ENCODE measurements at places on chromosomes 2 and 18. TPM values are rescaled to one million over a fixed set of nuclear protein-coding genes. Genes with fewer than 3 reads are reported as not detected.

COMMD1 gene
- 34.1 TPM for total RNA-seq

DNA sequence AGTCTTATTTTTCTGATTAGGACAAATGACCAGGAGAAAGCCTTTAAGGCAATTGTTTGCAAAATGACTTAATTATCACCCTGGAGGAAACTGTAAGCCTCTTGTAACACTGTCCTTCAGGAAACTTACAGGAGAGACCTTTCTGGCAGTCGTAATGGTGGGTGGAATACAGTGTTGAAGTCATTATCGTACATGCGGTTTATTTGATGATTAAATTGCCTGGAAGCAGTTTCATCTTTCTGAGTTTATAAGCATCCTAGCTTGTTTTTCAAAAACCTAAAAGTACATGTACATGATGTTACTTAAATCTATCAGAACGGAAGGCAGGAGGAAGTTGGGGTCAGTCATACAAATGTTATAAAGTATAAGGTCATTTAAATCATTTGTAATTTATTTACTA lies 86.2 kb upstream of the RAB27B start:
- H3K4me3 ChIP-seq, result no peak overlapping the region
- no peak for DNase-seq
- H3K36me3 ChIP-seq, result no peaks in the 10 kb centered on the region
- no peaks in the 10 kb centered on the region for H3K4me1 ChIP-seq

GATA6 gene
- total RNA-seq, result 29.9 TPM

GRCh38 chr2:173359231-173359630 lies 4.6 kb downstream of the CDCA7 start:
- no peak overlapping the region for H3K27ac ChIP-seq
- DNase-seq, result no peak
- H3K4me1 ChIP-seq, result peaks cover 24% of the 10 kb centered on the region
- peaks cover 50% of the 10 kb centered on the region for H3K27me3 ChIP-seq

GRCh38 chr18:51739044-51739666 lies 541.7 kb upstream of the MEX3C start:
- no peaks in the 10 kb centered on the region for H3K4me1 ChIP-seq

TMEM185B gene
- total RNA-seq, result 24.3 TPM

- no peaks in the 10 kb centered on the region for H3K36me3 ChIP-seq
- H3K4me3 ChIP-seq, result no peak overlapping the region
- DNase-seq, result no peak
- H3K27me3 ChIP-seq, result no peaks in the 10 kb centered on the region
- H3K27ac ChIP-seq, result no peak overlapping the region
- no peaks in the 10 kb centered on the region for H3K4me1 ChIP-seq
These were observed 38.9 kb upstream of the RALBP1 start for GRCh38 chr18:9436206-9436929.

DNA sequence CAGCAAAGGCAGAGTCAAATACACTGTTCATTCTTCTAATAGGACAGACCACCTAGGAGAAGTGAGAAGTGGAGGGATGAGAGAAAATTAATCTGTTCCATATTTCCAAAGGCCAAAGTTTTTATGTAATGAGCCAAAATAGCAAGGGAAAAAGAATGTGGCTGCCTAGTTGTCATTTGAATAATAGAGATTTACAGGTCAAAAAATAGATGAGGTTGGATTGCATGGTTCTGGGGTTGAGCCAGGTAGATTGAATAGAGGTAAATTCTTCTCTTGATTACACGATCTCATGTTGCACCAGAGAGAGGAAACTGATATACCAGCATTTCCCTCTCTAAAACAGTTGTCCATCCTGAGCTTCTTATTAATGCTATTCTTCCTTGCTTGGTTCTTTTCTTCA lies 325.8 kb downstream of the CCDC178 start:
- H3K4me1 ChIP-seq, result no peaks in the 10 kb centered on the region
- no peak overlapping the region for H3K27ac ChIP-seq
- no peak for DNase-seq
- no peaks in the 10 kb centered on the region for H3K27me3 ChIP-seq
- H3K4me3 ChIP-seq, result no peak overlapping the region

GRCh38 chr2:114442510-114442909 lies at the start of gene DPP10:
DPP10 (plus strand) TSS chr2:114442641.
- DNase-seq, result no peak
- no peaks in the 10 kb centered on the region for H3K27me3 ChIP-seq
- H3K36me3 ChIP-seq, result no peaks in the 10 kb centered on the region

DNA sequence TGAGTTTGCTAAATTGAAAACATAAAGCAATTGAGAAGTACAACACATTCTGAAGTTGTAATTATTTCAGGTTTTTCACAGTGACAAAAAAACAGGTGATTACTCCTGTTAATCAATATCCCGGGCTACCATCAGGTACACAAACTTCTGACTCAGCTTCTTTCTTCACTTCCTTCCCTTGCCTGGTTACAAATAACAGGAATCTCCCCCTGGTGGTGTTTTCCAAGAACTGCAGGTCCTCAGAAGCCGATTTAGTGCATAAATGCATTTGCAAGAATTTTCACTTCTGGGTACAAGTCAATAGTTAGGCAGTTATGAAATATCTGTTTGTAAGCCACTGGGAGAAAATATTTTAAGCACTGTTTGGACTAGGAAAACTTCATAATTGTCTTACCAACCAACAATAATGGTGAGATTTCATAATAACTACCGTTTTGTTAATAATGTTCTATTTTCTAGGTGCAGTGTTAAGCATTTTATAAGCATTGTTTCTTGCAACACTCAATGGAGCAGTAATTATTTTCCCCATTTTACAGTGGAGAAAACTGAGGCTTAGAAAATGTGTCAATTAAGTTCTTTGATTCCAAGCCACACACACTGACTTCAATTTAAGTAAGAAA lies 12.4 kb upstream of the GMCL1 start:
- DNase-seq, result peak; percentile 84
- H3K27me3 ChIP-seq, result no peaks in the 10 kb centered on the region
- no peak overlapping the region for H3K4me3 ChIP-seq

- no peak for DNase-seq
- no peaks in the 10 kb centered on the region for H3K4me1 ChIP-seq
- no peak overlapping the region for H3K27ac ChIP-seq
- H3K36me3 ChIP-seq, result no peaks in the 10 kb centered on the region
These were observed 202.7 kb downstream of the EIPR1 start for GRCh38 chr2:3174626-3175567.

GRCh38 chr2:28032816-28033215 lies 142.3 kb downstream of the BABAM2 start:
- H3K4me3 ChIP-seq, result no peak overlapping the region
- DNase-seq, result no peak
- no peaks in the 10 kb centered on the region for H3K4me1 ChIP-seq
- H3K36me3 ChIP-seq, result no peaks in the 10 kb centered on the region
- no peaks in the 10 kb centered on the region for H3K27me3 ChIP-seq

KCNS3 gene
- total RNA-seq, result 48.2 TPM

EMX1 gene
- not detected for total RNA-seq

GRCh38 chr2:8413589-8414135 lies 268.2 kb upstream of the ID2 start:
- no peaks in the 10 kb centered on the region for H3K27me3 ChIP-seq
- H3K36me3 ChIP-seq, result no peaks in the 10 kb centered on the region
- peak overlapping the region; percentile 68 for H3K27ac ChIP-seq
- H3K4me1 ChIP-seq, result no peaks in the 10 kb centered on the region
- DNase-seq, result no peak
- H3K4me3 ChIP-seq, result no peak overlapping the region

GRCh38 chr2:132598536-132598935 lies 71.5 kb downstream of the LYPD1 start:
- no peak for DNase-seq
- no peak overlapping the region for H3K27ac ChIP-seq
- H3K27me3 ChIP-seq, result no peaks in the 10 kb centered on the region

GRCh38 chr2:120301284-120301683 lies 44.7 kb upstream of the INHBB start:
- H3K27ac ChIP-seq, result no peak overlapping the region
- DNase-seq, result no peak
- H3K27me3 ChIP-seq, result no peaks in the 10 kb centered on the region
- H3K4me3 ChIP-seq, result no peak overlapping the region

PFN4 gene
- 1.3 TPM for total RNA-seq

CDH2 gene
- 15.0 TPM for total RNA-seq

DNA sequence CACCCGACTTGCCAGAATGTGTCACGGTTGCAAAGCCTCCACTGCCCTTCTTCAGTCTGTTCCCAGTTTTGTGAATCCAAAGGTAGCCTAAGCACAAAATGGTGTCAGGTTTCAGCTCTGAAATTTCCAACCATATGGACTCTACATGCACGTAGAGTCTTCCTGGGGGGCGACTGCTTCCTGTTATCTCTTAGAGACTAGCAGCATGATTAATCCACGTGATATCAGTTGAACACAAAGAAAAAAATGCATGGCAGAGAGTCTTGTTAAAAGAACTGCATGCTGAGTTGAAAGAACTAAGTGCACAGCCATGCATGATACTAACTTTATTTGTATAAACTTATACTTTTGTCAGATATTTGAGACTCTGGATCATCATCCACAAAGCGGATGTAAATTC lies 404.4 kb downstream of the SOCS6 start:
- H3K4me3 ChIP-seq, result no peak overlapping the region
- H3K27ac ChIP-seq, result no peak overlapping the region
- no peak for DNase-seq

DNA sequence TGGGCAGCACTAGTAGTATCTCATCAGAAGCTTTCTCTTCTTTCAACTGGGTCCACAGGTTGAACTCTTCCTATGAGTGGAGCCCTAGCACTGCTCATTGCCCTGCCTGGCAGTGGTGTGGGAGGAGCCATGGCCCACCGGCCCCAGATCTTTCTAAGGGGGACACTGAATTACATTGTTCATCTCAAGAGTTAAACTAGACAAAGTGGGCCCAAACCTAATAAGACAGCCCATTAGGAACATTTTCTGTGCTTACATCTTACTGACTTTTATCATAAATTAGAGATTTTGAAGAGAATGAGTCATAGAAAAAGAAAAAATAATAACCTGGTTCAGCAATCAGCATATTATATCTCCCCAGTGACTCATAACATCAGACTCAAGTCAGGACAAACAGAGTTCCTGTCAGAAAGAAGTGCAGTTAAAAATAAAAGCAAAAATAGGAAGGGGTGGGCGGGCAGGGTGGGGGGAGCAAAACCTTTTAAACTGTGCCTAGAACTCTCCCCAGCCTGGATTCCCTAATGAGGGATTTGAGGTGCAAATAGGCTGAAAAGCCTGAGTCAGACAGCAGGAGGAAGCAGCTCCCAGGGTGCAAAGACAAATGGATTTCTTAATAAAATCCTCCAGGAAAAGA lies 161.6 kb upstream of the TRIB2 start:
- no peak overlapping the region for H3K27ac ChIP-seq
- DNase-seq, result no peak
- no peaks in the 10 kb centered on the region for H3K27me3 ChIP-seq
- H3K4me1 ChIP-seq, result peaks cover 11% of the 10 kb centered on the region
- no peaks in the 10 kb centered on the region for H3K36me3 ChIP-seq

DNA sequence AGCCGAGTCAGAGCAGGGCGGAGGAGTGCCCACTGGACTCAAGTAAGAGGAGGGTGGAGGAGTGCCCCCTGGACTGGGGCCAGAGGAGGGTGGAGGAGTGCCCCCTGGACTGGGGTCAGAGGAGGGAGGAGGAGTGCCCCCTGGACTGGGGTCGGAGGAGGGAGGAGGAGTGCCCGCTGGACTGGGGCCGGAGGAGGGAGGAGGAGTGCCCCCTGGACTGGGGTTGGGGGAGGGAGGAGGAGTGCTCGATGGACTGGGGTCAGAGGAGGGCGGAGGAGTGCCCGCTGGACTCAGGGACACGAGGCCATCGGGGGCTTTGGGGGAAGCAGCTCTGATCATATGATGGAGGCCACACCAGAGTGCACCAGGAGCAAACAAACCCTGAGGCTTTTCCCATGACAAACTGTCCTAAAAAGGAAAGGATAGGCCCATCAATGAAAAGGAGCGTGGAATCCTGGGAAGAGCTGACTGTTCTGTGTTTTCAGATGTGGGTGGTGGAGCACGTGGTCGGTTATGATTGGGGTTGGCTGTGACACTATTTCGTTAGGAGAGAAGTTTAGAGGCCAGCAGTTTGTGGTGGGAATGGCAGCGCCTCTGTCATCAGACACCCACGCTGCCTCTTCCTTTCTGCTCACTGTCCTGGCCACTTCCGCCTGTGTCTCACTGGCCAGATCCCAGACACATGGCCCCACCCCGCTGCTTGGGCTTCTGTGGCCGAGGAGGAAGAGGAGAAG lies 24.5 kb upstream of the HPCAL1 start:
- H3K27me3 ChIP-seq, result no peaks in the 10 kb centered on the region
- DNase-seq, result peak; percentile 89
- no peaks in the 10 kb centered on the region for H3K36me3 ChIP-seq
- no peak overlapping the region for H3K4me3 ChIP-seq
- H3K4me1 ChIP-seq, result no peaks in the 10 kb centered on the region
- H3K27ac ChIP-seq, result no peak overlapping the region

NEDD4L gene
- 109 TPM for total RNA-seq

GRCh38 chr2:122780251-122780650 lies 1024.8 kb downstream of the TSN start:
- no peaks in the 10 kb centered on the region for H3K27me3 ChIP-seq
- H3K4me1 ChIP-seq, result no peaks in the 10 kb centered on the region

IL1B gene
- total RNA-seq, result 2.5 TPM

GRCh38 chr2:74448771-74449170 lies 6.1 kb upstream of the INO80B start:
- no peaks in the 10 kb centered on the region for H3K4me1 ChIP-seq
- H3K36me3 ChIP-seq, result no peaks in the 10 kb centered on the region
- H3K27ac ChIP-seq, result no peak overlapping the region
- no peak for DNase-seq
- H3K4me3 ChIP-seq, result no peak overlapping the region
- H3K27me3 ChIP-seq, result no peaks in the 10 kb centered on the region

Data from left lung (tissue), 14 donors.